ENCODE measurements at places on chromosomes 3 and 15.

GRCh38 chr15:43771816-43772215, 5.0 kb downstream of the ELL3 start:
- DNase-seq, result no peak

- no peak for DNase-seq
These were observed 41.6 kb downstream of the PYDC2 start for GRCh38 chr3:191502583-191502982.

- DNase-seq, result no peak
These were observed 819 bp downstream of the KLHL40 start for GRCh38 chr3:42685891-42686820.

GRCh38 chr15:94770199-94770598, 538.8 kb downstream of the MCTP2 start:
- DNase-seq, result no peak

All from NCI-H2081 (cell line).